ENCODE measurements at places on chromosomes 5 and 9.

DNA sequence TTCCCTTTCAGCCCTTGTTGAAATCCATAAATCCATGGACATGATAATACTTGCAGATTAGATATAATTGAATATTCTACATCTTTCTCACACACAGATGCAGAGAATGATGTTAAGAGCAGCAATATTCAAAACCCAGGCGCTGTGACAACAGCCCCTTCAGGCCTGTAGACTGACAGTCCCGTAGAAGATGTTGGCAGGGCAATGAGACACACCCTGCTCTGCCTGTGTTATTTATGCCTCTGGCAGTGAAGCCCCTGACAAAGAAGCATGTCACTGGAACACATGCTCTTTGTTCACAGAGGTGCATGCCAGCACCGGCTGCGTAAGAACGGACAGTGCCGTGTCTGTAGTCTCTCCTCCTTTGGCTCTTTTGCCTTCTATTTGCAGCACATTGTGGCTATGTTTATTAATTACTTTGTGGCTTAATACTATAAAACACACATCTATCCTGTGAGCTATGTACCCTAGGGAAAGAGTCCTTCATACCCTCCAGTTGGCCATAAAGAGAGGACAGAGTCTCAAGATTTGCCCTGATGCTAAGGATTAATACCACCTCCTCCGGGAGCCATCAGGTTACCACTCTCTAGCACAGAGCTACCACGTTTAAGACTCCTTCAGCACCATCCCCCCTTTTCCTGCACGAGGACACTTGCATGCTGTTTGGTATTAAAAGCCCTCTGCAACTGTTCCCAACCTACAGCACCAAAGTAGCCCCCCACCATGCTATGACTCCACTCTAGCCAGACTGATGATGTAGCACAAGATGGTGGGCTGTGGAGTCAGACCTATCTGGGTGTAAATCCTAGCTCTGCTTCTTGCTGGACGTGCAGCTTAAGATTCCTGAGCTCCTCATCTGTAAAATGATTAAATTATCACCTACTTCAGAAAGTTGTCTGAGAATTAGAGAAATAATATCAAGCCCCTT, 2.0 kb upstream of the ANP32B start:
- no peak for DNase-seq

- DNase-seq: peak; percentile 92
Observed at GRCh38 chr5:107466233-107466769, 204.4 kb downstream of the EFNA5 start.

DNA sequence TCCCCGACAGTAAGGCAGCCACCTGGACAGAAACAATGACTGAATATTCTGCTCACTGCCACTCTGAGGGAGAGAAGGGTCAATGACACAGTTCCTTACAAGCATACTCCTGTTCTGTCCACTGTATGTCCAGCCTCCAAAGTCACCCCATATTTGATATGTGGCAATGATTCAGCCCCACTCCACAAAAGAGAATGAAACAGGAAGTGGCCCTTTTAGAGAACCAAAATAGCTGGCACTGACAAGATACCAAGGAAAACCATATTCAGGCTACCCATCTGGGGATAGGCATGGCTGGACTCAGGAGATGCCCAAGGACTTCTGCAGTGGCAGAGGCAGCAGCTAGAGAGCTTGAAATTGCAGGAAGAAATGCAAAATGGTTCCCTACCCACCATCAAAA, 12.8 kb upstream of the GFRA3 start:
- no peak for DNase-seq

GRCh38 chr5:169933616-169934015, 46.7 kb downstream of the INSYN2B start:
- DNase-seq: no peak

DNA sequence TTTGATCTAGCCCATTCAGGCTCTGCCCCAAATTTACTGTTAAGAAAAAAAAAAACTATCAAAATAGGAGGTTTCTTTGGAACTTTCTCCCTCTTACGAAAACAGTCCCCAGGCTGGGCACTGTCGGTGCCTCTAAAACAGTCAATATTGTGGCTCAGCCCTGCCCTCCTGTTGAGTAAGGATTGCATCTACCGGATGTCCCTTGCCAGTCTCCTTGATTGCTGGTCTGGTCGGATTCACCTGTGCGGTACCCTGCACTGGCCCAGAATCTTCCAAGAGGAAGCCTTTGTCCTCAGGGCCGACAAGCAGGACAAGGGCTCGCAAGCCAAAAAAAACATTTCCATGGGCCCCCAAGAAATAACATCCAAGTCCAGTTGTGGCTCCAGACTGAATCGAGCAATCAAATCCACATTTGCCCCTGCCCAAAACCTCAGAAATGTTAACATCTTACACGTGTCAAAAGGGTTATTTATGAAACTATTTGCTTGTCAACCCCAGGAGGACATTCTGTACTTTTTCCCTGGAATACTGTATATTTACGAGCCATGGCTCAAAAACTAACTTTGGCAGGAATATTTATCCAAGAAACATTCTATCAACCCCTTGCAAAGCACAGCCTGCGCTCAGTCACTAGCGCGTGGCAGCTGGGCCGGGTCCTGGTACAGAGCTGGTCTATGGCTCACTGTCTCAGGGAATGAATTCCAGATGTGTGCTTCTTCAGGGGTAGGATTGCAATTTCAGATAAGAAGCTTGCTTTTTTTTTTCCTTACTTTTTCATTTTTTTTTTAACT, 129.2 kb upstream of the ADRA1B start:
- peak; percentile 26 for DNase-seq

DNA sequence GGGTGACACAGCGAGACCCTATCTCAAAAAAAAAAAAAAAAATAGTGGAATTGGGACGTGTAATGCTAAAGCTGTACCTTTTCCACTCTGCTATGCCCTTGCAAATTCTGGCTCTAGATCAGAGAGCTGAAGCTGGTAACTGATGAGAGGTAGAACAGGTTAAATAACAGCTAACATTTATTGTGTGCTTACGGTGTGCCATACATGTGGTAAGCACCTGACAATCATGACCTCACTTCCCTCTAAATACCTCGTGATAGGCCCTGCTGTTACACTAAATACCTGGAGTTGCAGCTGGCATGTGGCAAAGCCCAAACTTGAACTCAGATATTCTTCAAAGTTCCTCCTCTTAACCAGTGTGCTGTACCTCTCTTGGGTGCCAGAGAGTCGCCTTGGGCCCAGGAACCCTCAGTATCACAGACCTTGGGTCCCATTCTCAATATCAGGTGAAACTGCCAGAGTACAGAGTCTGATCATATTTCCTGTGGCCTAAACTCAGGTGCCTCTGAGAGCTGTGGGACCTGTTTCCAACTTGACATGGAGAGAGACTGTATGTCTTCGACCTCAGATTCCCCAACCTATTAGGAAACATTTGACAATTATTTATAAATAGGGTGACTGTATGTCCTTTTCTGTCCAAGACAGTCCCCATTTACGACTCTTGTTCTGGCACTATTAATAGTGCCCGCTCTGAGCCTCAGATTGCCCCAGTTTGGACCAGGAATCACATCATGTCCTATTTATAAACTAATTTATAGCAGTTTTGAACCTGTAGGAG, 4.8 kb downstream of the ARL10 start:
- no peak for DNase-seq

GRCh38 chr9:91033270-91033669, 231.7 kb downstream of the SYK start:
- DNase-seq: no peak

GRCh38 chr5:95864456-95864855, 41.9 kb upstream of the GLRX start:
- no peak for DNase-seq

DNA sequence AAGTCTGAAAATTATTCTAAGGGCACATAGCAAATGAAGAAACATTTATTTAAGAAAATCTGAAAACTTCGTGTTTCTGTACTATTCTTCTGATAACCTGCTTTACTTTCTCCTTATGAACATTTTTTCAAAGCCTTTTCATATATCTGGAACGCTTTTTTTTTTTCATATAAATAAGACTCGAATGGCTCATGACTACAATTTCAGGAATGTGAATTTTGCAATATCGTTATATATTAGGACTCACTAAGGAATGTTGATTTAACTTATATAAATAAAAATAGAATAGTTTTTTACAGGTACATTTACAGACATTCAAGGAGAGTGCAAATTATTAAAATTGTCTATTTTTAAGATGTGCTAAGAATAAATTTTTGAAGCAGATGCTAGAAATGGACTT, 42.9 kb downstream of the GPBP1 start:
- DNase-seq: no peak

- peak; percentile 34 for DNase-seq
Observed at GRCh38 chr5:561408-561807, 37.2 kb upstream of the SLC9A3 start.

GRCh38 chr5:122753500-122753899, 21.4 kb upstream of the SNX2 start:
- no peak for DNase-seq

DNA sequence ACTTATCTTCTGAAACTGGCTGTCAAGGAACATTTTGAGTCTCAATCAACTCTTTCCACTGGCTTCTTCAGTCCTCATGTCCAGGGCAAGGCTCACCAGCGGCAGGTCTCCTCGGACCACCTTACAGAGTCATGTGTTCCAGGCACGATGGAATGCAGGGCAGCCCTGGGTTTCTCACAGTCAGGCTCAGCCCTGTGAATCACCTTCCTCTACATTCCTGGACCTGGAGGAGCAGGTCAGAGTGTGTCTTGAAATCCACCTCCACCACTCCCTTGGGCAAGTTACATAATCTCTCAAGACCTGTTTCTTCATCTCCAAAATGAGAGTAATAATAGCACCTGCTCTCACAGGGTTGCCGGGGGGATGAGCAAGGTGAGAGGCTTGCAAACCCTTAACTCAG, 16.0 kb downstream of the ENC1 start:
- peak; percentile 16 for DNase-seq

GRCh38 chr5:169694091-169694625, 57.1 kb downstream of the DOCK2 start:
- DNase-seq: no peak

- DNase-seq: no peak
Observed at GRCh38 chr5:5667136-5667554, 244.7 kb downstream of the ICE1 start.

GRCh38 chr9:2874001-2874750, 30.3 kb upstream of the PUM3 start:
- no peak for DNase-seq

DNA sequence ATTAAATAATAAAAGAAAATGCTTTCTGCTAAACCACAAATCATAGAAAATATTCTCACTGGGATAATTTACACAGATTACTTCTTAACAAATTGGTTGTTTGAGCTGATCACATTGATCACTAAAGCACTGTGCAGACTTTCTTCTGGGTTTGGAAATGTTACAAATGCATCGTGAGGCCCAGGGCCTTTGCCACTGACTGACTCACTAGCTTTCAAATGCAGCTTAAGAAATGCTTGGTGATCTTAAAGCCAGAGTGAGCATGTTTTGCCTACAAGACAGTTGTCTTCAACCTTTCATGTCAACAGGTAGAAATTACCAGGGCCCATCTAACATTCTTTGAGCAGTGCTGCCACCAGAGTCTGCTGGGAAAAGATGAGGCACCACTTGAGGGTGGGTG, 252.3 kb upstream of the ADRA1B start:
- DNase-seq: no peak

DNA sequence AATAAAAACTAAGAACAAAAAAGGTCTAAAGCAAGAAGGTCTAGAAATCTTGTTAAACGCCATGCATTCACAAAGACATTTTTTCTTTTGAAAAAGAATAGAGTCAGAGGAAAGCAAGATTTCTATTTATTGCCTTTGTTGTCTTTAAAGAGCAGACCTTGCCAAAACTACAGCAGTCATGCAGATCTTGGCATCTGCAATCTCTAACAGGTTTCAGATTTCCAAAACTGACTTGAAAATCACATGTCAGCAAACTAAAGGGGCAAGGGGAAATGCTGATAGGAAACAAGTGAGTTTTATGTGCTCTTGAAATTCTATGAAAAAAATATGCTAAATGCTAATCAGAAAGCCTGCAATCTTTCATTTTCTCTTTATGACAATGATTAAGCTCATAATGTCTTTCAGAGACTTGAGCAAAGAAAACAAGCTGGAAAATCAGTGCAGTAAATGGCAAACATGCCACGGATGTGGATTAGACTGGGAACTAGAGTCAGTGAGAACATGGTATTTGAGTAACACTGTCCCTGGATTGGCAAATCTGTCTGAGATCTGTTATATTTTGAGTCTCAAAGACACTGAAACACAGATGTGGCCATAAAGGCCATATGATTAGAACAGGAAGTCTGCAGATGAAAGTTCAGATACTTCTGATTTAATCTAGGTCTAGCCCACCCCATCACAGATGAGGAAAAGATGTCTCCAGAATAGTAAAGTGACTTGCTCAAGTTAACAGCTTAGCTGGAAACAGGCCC, 361.4 kb upstream of the RPS23 start:
- no peak for DNase-seq

DNA sequence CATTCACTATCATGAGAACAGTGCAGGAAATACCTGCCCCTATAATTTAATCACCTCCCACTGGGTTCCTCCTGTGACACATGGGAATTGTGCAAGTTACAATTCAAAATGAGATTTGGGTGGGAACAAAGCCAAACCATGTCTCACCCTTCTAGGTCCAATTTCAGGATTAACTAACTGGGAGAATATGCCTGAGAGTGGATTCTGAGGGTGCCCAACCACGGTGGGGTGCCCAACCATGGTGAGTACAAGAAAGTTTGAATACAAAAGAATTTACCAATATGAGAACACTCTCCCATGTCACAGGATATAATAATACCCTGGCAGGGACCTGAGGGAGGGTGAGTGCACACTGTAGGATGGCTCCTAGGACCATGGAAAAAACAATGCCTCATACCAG, 17.2 kb upstream of the GDA start:
- no peak for DNase-seq

- DNase-seq: peak; percentile 95
Observed at GRCh38 chr5:149406203-149406978, 27.3 kb upstream of the IL17B start.

DNA sequence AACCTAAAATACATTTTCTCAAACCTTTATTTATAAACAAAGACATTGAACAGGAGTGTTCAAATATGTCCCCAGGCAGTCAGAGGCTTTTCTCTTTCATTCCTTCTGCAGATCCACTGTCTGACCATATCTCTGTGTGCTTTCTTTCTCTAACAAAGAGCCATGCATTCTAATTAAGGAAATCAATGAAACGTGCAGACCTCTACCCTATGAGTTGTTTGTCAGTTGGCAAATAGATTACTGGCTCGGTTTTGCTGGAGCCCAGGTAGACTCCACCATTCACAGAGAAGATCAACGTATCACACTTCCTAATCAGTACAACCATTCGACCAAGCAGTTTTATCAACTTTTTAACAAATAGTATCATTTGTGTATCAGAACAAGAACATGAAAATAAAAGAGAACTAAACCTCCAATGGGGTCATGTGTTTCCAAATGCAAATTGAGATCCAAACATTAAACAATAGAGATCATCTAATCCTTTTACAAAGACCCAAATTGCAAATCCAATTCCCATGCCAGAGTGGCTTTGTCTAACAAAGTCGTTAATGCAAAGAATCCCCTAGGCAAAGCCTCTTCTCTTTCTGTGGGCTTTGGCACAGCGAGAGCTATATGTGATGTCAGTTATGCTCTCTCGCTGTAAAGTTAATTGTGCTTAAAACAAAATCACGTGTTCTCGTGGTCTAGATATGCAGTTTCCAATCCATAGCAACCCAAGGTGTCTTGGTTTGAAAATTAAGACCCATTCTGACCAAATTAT, 16.8 kb downstream of the KLF4 start:
- DNase-seq: peak; percentile 77

GRCh38 chr5:2857837-2858236, 106.4 kb upstream of the IRX2 start:
- DNase-seq: no peak

GRCh38 chr9:78879324-78880100, 582.6 kb downstream of the PSAT1 start:
- no peak for DNase-seq

GRCh38 chr5:178098685-178099084, 14.6 kb upstream of the N4BP3 start:
- no peak for DNase-seq

Data from kidney (tissue), 22 donors.